ENCODE measurements at places on chromosomes 1 and 21.

- DNase-seq = no peak
Observed at GRCh38 chr1:59845091-59845490, 30.3 kb downstream of the HOOK1 start.

- DNase-seq = no peak
Observed at GRCh38 chr1:116806245-116806644, 52.0 kb downstream of the CD2 start.

DNA sequence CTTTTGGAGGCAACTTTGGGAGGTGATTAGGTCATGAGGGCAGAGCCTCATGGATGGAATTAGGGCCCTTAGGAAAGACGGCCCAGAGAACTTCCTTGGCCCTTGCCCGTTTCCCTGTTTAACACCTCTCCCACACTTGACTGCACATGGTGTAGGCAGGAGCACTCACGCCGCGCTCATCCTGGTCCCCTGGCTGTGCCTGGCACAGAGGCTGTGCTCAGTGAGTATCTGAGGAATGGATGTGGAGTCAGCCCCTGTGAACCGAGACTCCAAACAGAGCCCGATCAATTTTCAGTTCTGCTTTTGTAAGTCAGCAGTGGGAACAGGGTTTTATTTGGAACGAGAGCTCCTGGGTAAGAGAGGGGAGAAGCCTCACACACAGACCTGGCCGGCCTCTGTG lies 29.8 kb upstream of the ETV3 start:
- DNase-seq = peak; percentile 41

DNA sequence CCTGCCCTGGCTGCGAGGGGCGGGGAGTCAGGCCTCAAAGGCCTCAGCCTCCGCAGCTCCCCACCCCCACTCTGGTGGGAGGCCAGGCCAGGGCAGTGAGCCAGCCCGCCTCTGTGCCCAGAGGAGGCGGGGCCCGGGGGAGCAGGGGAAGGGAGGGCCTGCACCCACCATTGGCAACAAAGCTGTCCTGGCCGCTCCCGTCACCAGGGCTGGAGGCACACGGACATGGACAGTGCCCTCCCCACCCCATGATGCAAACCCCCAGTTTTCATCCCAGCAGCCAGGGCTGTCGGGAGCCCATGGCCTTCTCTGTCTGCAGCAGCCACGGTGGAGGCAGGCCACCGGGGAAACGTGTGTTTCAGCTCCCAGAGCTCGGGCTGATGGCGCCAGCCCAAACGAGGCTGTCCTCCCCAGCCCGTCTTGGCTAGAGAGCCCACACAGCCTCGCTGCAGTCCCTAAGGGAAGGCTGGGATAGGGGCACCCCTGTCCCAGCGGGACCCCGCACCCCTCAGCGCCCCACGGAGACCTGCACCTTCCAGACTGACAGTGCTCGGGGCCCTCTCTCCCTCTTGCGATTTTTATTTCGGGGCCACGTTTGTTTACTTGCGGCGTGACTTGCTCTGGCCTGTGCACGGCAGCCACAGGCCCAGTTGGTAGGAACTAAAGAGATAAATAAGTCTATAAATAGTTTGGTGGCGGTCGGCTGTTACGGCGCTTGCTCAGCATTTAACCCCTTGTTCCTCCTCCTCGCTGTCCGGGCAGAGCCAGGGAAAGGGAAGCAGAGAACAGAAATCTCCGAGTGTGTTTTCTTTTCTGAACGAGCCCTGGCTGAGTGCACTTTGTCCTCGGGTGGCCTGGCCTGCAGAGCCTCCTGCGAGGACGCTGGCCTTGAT lies 101.8 kb downstream of the PRDM16 start:
- DNase-seq = peak; percentile 93

GRCh38 chr1:222996310-222996975 lies 146.6 kb downstream of the TLR5 start:
- DNase-seq = no peak

- DNase-seq = no peak
Observed at GRCh38 chr21:21064353-21064752, 66.1 kb downstream of the NCAM2 start.

GRCh38 chr1:17865912-17866739 lies 111.0 kb downstream of the ACTL8 start:
- no peak for DNase-seq

DNA sequence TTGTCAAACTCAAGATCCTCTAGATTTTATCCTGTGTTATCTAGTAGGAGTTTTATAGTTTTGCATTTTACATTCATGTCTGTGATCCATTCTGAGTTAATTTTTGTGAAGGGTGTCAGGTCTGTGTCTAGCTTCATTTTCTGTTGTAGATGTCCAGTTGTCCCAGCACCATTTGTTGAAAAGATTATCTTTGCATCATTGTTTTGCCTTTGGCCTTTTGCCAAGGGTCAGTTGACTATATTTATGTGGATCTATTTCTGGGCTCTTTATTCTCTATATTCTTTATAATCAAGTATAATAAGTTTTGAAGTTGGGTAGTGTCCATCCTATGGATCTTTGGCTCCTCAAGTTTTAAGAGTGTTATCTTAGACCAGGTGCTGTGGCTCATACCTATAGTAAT lies 21.9 kb downstream of the TRAF5 start:
- DNase-seq = no peak

- peak; percentile 71 for DNase-seq
Observed at GRCh38 chr1:30909365-30910068, 959 bp upstream of the SDC3 start.

GRCh38 chr1:27872059-27872801 lies at the start of gene THEMIS2:
TSS of gene THEMIS2 (plus strand) at chr1:27872544. CDS start at chr1:27872572, 28 bp downstream.
- no peak for DNase-seq

GRCh38 chr21:31476263-31477022 lies 132.4 kb upstream of the TIAM1 start:
- DNase-seq = no peak
